Left colon (tissue), 2 donors: ENCODE measurements at places on chromosomes 1 and 21. TPM values are rescaled to one million over a fixed set of nuclear protein-coding genes. Genes with fewer than 3 reads are reported as not detected.

RAB3B gene
- 9.2 TPM for total RNA-seq

SERPINC1 gene
- not detected for total RNA-seq

ZNF697 gene
- 3.1 TPM for total RNA-seq

HES3 gene
- not detected for total RNA-seq

NTRK1 gene
- not detected for total RNA-seq

SAMSN1 gene
- total RNA-seq, result 4.2 TPM

MEGF6 gene
- 8.2 TPM for total RNA-seq

CRP gene
- not detected for total RNA-seq

SH2D2A gene
- 2.4 TPM for total RNA-seq

S100B gene
- total RNA-seq, result 1.0 TPM

NR1I3 gene
- 0.53 TPM for total RNA-seq

NGF gene
- total RNA-seq, result 0.25 TPM

HHIPL2 gene
- total RNA-seq, result 0.70 TPM

CD34 gene
- 8.3 TPM for total RNA-seq

FCMR gene
- 4.8 TPM for total RNA-seq

TAGLN2 gene
- total RNA-seq, result 291 TPM

DNALI1 gene
- total RNA-seq, result 3.7 TPM
